ENCODE measurements at places on chromosomes 1 and 21.

- DNase-seq, result no peak
These were observed 87.7 kb downstream of the TGFBR3 start for GRCh38 chr1:91798241-91798648.

- no peak for DNase-seq
These were observed 5.3 kb upstream of the RGS2 start for GRCh38 chr1:192803501-192803900.

- no peak for DNase-seq
These were observed 347.2 kb downstream of the DISC1 start for GRCh38 chr1:231973830-231974229.

DNA sequence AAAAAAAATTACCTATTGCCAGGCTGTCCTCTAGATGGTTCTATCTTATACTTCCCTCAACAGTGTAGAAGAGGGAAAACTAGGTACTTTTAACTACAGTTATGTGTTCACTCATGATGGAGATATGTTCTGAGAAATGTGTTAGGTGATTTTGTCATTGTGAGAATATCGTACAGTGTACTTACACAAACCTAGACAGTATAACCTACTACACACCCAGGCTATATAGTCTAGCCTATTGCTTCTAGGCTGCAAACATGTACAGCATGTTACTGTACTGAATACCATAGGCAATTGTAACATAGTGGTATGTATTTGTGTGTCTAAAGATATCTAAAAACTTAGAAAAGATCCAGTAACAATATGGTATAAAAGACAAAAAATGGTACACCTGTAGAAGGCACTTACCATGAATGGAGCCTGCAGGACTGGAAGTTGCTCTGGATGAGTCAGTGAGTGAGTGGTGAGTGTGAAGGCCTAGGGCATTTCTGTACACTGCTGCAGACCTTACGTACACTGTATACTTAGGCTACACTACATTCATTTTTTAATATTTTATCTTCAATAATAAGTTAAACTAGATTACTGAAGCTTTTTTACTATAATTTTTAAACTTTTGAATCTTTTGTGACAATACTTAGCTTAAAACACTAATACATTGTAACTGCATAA lies 13.2 kb downstream of the MGST3 start:
- DNase-seq, result no peak

GRCh38 chr1:59243550-59243949 lies 53.3 kb upstream of the FGGY start:
- no peak for DNase-seq

DNA sequence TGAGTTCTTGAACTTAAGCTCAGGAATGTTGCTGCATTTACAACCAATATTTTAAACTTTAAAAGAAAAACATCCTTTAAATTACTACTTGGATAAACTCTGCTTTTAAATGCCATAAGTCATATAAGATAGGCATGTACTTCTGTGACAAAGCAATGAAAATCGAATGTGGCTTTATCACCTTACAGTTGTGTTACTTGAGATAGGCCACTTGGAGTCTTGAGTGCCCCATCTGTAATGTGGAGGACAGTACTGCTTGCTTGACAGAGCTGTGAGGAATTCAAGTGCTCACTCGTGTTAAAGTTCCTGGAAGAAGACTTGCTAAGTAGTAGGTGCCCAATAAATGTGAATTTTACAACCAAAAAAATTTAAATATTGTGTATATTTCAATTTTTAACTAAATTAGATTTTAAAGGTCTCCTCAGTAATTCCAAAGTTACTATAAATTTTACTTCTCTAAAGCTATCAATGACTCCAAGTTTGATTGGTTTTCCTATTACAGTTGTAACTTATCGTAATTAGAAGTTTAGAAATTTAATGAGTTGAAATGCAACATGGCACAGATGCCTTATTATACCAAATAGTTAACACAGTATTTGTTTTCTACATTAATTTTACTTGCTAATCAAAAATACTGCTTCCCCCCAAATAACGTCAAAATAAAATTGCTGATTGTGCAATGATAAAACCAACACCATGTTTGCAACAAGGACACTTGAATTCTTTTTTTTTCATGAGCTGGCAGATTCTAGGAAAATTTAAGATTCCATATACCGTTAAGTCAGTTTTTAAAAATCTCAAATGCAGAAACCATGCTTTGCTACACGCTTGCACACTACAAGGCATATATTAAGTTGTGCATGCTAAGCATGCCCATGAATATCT lies 21.8 kb downstream of the PSMB2 start:
- DNase-seq, result no peak

- no peak for DNase-seq
These were observed 84.6 kb downstream of the MAN1C1 start for GRCh38 chr1:25701030-25701785.

DNA sequence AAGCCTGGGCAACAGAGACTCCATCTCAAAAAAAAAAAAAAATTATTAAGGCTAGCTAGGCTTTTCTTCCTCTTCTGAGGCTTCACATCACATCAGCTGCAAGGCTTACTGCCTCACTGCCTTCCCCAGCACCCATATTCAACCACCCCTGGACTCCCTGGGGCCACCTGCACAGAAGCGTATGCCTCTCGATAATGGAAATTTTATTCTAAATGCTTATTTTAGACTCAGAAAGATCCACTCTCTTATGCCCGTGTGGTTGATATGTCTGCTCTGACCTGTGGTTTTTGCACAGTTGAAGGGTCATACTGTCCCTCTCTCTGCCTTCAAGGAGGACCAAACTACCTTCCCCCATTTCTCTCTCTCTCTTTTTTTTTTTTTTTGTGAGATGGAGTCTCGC lies 1.5 kb upstream of the FCRLA start:
- DNase-seq, result no peak

GRCh38 chr21:14589855-14590563 lies 43.9 kb upstream of the SAMSN1 start:
- no peak for DNase-seq

- DNase-seq, result no peak
These were observed 25.1 kb upstream of the TP53BP2 start for GRCh38 chr1:223870617-223871574.

DNA sequence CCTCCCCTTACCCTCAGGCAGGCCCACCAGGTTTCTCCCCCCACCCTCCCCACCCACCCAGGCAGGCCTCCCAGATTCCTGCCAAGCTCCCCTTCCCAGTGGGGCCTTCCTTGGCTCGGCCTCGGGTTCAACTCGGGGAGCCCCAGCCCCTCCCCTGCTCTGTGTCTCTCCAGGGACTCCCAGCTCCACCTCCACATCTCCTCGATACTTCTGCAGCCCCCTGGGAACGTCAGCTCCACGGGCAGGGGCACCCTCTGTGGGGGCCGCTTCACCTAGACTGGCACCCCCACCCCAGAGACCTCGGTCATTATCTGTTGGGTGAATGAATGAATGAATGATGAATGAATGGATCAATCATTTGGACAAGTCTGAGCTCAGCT lies 775 bp downstream of the MMEL1 start:
- no peak for DNase-seq

DNA sequence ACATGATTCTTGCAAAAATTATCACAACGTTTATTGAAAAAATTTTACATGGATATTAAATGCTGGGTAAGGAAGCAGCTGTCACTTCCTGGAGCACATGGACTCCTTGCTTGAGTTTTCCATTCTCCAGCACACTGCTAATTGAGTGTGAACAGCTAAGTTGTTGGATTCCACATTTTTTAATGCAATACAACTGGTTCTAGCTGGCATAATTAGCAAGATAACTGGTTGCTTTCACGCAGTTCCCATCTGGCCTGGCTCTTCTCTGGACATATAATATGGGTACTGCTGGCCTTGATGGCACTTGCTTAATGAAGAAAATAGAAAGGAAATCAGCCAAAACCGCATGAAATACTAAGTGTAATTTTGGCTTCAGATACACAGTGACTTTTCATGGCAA lies 26.6 kb downstream of the RGS21 start:
- no peak for DNase-seq

DNA sequence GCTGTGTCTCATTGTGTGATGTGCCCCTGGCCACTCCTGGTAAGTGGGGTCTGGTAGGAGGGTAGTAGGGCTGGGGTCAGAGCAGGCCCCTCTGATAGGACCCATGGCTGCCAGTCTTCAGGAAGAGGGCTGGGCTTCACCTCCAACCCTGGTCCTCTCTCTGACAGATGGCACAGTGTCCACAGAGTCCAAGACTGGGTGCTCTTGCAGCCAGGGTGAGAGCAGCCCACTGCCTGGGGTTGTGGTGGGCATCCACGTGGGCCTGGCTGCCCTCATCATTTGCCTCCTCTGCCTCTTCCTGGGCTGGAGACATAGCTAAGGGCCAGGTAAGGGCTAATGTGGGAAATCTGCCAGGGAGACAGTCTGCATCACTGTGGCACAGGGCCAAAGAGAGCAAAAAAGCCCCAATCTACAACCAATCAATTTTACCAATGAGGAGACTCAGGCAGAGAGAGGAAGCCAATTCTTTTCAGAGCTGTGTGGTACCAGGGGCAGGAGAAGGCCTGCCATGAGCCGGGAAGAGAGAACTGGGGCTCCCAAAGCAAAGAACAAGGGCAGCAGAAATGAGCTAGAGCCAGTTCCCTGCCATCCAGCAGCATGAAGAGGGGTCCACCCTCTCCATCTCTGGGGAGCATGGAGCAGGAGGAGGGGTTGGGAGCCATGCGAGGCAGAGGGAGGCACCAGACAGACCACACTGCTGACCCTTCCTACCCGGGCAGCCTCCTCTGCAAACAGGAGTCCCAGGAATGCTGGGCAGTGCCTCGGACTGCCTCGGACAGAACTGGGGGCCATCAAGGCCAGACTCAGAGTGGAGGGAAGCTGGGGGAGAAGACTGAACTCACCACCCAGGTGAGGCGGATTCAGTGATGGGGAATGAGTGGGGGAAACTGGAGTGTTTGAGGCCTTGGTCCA lies 26.8 kb downstream of the SLC27A3 start:
- DNase-seq, result no peak

- DNase-seq, result no peak
These were observed 159.1 kb upstream of the RAB4A start for GRCh38 chr1:229111703-229112319.

GRCh38 chr1:10022656-10023055 lies 10.1 kb upstream of the UBE4B start:
- DNase-seq, result no peak

GRCh38 chr1:94772845-94773244 lies 47.3 kb upstream of the SLC44A3 start:
- DNase-seq, result no peak

- no peak for DNase-seq
These were observed 124.7 kb downstream of the NAV1 start for GRCh38 chr1:201663491-201664113.

GRCh38 chr1:1299686-1300351 lies 7.9 kb downstream of the ACAP3 start:
- DNase-seq, result no peak

GRCh38 chr1:197526736-197527371 lies 248.4 kb downstream of the DENND1B start:
- DNase-seq, result peak; percentile 27

DNA sequence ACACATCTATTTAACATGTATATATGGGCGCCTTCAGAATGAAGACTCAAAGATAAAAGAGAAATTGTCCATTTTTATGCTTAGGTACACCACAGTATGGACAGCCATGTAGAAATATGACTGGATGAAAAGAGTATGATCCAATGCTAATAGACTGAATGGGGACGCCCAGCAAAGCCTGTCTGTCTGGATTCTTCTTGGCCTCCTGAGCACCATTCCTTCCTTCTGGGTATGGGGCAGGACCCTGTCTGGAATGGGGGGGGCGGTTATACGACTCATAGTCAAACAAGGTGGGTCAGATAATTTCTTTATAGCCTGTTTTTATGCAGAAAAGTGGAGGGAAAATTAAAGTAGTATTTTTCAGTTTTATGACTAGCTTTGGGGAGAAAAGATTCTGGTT lies 81.2 kb upstream of the ABCD3 start:
- DNase-seq, result no peak

Measured in AG08395 (cell line).